ENCODE measurements at places on chromosomes 2 and 18.
A peak's percentile ranks its signal among the peaks of the same experiment; 100 is the strongest.

DNA sequence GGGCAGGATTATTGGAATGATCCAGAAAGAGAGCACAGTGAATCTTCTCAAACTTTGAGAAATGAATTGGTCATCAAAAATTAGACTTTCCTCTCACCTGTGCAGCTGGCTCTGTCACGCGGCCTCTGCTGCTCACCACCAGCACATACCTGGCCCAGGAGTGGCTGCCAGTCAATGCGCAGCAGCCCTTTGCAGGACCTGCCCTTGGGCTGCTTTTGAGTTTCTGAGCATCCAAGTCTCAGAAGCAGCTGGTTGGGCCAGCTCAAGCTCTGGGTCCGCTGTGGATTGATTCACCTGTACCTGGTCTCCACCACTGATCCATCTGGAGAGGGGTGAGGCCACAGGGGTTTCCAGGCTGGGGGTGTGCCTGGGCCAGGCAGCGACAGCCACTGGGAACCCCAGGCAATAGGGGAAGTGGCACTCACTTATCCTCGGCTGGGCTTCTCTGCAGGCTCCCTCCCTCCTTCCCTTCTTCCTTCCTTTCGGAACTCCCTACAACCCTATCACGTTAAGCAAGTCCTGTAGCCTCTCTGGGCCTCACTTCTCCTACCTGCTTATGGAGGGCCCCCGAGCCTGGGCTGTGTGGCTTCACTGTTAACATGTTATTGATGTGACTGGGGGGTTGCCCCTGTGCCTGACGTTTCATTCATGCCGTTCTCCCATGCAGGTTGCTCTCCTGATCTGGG lies 48.1 kb downstream of the SH3BP4 start:
- no peak for DNase-seq

DNA sequence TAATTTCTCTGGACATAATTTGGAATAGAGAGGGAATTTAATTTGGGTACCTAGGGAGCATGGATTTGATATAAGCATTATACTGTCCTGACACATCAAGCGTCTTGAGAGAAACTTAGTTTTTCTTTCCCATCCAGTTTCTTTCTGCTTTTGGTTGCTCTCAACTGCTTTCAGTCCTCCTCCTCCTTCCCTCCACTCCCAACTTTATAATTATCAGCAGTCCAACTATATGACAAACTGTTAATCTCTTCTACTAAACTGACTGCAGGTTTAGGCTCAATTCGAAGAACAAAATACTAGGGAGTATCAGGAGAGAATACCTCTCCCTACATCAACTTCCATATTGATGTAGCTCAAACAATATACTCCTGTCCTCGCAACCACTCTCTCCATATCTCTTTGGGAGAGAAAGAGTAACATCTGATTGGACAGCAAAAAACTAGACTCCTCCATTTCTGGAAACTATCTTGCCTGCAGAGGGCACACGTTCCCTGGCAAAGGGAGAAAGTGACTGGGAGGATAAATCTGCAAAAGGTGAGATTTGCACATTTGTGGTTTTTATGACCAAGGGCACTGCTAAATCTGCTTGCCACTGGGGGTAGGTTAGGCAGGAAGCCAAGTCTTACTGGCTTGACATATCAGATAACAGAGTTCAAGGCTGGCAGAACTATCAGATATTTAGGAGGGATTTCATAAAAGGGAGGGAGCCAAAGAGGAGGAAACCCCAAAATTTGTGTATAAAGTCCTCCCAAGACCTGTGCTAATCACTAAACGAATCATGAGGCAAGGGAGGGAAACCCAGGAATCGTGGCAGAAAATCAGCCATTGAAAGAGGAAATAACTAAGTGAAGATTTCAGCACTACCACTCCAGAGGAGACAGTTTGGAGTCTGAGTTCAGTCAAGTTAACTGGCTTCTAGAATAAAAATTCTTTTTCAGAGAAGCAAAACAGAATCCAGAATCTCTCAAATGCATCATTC lies 40.0 kb downstream of the ICA1L start:
- DNase-seq: peak; percentile 54

DNA sequence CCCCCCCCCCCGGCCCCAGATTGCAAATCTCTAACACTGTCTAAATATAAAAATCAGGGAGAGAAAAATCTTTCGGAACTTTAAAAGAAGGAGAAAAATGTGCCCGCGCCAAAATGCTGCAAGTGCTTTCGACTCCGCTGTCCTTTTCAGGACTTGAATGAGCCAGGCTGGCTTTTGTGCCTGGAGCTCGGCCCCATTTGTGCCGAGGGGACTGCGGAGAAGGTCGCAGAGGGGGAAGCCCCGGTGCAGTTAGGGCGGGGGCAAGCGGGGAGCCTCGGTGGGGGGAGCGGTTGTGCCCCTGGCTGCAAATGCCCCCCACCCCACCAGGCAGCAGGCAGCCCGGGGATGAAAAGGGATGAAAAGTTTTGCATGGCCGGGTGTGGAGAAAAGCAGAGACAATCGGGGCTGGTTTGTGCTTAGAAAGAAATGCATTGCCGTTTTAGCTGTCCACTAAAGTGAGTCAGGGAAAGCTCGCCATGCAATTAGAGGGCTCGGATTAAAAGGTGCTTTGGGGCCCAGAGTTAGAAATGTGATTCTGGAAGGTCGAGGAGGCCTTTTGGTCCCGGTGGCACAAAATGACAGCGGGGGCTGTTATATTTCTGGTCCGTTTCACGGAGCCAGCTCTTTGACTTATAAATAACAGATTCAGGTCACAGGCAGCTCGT lies 1.6 kb downstream of the INHBB start:
- DNase-seq: no peak

DNA sequence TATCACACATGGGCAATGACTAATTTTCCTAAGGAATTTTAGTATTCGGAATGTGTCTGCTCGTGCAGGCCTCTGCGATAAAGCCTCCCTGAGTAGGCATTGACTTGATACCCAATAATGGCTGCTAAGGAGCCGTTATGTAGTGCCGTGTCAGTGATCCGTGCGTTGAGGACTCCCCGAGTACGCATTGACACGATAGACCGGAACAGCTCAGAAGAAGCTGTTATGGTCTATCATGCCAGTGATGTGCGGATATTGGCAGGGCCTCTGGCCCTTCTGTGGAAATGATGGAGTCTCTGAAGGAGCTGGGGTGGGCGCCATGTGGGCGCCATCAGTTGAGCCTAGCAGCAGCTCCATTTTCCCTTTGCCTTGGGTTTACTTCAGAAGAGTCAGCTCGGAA lies 29.1 kb downstream of the ZEB2 start:
- DNase-seq: no peak

DNA sequence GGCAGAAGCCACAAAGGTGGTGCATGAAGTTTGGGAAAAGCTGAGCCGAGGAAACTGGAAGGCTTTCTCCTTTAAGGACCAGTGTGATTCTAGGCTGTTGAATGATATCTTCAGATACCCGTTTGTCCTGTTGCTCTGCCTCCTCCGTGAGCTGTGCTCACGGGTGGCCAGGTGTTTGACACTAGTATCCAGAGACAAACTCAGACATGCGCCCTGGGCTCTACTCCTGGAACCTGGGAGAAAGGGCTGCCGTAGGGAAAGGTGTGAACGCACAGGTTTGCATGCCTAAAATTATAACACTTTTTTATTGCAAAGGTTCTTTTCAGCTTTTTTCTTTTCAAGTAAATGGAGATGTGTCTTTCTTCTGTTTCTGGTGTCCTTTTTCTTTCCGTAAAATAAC lies 81.6 kb downstream of the AGAP1 start:
- no peak for DNase-seq

- no peak for DNase-seq
These were observed 849.4 kb downstream of the SLC4A3 start for GRCh38 chr2:220476877-220477276.
